ENCODE measurements at places on chromosomes 2 and 18. TPM values are rescaled to one million over a fixed set of nuclear protein-coding genes. Genes with fewer than 3 reads are reported as not detected.

CABYR gene
- not detected for total RNA-seq

DNA sequence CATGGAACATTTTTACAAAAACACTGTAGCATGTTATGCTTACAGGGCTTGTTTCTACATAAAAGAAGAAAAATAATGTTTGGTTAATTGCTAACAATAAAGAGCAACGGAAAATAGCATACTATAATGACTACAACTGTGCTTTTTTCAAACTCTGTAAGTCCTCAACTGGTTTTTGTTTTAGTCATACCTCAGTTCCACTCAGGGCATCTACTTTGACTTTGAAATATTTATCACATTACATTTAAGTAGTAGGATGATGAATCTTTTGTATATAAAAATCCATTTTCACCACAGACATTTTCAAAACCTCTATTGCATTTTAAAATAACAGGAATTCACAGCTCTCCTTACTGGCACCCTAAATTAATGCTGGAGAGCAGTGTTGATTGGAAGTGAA lies 8.3 kb downstream of the SATB2 start:
- DNase-seq, result no peak

DNA sequence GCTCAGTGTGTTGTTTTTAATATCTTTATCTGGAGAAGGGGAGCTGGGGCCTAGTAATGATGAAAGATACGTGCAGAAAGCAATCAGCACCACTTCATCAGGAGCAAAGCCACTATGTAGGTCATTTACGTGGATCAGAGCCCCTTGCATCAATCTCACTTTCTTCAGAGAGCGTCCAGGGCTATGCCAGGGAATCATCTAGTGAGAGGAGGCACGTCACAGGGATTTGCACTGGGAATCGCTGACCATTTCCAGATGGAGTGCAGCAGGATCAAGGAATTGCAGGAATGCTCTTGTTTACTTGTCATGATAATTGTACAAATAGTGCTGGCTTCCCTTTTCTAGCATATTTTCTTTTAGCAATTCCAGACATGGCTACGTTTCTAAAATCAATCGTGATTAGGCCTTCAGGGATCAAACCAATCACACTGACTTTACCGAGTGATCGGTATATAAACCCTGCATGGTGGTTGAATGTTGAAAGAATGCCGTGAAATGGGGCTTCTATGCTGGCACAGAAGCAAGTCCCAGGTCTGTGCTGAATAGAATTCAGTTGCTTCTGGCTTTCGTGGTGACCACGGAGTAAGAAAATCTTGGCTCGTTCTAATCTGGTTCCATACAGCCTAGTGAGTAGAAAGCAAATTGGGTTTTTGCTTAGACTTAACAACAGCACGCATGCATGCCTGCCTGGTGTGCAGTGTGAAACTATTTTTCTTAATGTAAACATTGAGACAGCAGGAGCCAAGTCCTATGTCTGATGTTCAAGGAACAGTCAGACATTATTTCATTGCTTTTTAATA lies 122.8 kb downstream of the TMEM200C start:
- DNase-seq, result no peak

DNA sequence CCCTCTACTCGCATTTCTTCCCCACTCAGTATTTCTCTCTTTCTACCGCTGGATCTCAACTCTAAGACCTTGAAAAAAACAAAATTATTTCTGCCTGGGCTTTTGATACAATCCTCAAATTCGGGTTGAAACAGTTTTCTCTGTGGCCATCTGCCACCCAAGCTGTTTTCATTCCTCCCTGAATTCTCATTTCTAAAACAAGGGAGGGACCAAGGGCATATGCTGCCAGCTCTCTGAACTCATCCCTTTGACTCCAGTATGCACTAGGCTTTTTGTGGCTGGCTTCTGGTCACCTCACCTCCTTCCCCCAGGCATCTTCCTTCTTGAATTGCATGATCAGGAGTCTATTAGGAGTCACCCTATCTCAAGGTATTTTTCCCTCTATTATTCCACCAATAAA lies 49.5 kb downstream of the CCDC148 start:
- DNase-seq, result no peak

GRCh38 chr2:63596401-63596883 lies 7.7 kb downstream of the MDH1 start:
- no peak for DNase-seq
